ENCODE measurements at places on chromosomes 5 and 9.
A peak's percentile ranks its signal among the peaks of the same experiment; 100 is the strongest.

- no peak for DNase-seq
Observed at GRCh38 chr5:123865641-123866040, 353.7 kb downstream of the CSNK1G3 start.

DNA sequence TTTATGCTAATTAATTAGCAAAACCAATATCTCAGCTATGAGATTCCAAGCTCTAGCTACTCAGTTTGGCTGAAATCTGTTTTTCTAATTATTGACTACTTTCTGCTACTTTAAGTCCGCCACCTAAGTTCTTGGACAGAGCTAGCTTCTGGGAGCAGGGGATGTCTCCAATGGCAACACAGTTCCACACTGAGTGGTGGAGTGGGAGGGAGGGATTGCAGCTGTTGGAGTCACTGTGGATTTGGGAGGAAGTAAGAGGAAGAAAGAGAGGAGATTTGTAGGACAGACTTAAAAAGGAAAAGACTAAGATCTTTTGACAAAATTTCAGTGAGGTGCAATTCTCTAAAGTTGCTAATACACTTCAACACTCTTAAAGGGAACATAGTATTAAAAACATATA, 450.8 kb downstream of the NFIB start:
- no peak for DNase-seq

- DNase-seq: no peak
Observed at GRCh38 chr5:44814761-44815160, 6.0 kb downstream of the MRPS30 start.

DNA sequence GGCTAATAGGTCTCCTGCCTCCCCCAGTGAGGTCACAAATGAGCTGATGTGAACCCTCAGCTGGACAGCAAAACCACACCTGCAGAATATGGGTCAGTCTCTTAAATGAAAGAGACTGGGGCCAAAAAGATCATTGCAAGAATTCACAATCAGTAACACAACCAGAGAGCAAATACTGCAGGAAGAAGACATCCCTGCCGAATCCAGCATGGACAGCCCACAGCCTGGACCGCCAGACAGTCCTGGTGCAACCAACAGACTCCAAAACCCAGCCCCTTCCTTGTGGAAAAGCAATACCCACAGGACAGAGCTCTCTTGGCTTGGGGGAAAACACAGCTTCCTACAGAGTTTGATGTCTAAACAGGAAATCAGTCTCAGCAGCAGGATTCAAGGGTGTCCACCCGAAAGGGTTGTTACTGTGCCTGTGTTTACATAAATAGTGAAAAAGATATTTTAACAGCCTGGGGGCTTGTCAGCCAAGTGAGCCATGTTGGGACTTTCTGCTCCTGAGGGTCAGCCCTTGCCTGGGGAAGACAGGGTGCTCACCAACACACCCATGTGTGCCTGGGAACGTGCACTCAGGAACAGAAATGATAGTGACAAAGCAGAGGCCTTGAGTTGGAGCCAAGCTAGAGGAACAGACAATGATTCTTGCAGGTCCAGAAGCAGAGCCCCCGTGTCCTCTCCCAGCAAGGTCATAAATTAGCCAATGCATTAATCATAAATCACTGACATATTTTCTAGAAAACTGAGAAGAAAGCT, 106.2 kb downstream of the SEMA5A start:
- DNase-seq: no peak

GRCh38 chr5:143342607-143343006, 60.9 kb downstream of the NR3C1 start:
- no peak for DNase-seq

GRCh38 chr5:90022002-90022710, 387.4 kb downstream of the CETN3 start:
- no peak for DNase-seq

DNA sequence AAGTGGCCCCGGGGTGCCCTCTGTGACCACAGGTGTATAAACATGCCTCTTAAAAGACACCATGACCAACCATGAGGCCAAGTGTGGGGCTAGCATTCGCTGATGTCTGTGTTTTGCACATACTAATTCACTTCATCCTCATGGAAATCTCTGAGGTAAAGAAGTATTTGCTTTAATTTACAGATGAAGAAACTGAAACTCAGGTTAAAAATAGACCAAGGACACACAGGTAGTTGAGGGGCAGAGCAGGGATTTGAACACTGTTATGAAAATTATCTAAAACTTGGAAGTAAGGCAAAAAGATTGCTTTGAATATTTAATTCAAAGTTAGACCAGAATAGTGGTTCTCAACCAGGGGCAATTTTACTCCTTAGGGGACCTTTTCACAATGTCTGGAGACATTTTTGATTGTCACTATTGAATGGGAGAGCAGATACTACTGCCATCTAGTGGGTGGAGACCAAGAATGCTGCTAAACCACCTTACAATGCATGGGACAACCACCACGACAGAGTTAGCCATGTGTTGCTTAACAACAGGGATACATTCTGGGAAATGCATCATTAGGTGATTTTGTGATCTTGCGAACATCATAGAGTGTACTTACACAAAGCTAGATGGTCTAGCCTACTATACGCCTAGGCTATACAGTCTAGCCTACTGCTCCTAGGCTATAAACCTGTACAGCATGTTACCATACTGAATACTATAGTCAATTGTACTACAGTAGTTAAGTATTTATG, 8.0 kb upstream of the FXN start:
- DNase-seq: peak; percentile 51

DNA sequence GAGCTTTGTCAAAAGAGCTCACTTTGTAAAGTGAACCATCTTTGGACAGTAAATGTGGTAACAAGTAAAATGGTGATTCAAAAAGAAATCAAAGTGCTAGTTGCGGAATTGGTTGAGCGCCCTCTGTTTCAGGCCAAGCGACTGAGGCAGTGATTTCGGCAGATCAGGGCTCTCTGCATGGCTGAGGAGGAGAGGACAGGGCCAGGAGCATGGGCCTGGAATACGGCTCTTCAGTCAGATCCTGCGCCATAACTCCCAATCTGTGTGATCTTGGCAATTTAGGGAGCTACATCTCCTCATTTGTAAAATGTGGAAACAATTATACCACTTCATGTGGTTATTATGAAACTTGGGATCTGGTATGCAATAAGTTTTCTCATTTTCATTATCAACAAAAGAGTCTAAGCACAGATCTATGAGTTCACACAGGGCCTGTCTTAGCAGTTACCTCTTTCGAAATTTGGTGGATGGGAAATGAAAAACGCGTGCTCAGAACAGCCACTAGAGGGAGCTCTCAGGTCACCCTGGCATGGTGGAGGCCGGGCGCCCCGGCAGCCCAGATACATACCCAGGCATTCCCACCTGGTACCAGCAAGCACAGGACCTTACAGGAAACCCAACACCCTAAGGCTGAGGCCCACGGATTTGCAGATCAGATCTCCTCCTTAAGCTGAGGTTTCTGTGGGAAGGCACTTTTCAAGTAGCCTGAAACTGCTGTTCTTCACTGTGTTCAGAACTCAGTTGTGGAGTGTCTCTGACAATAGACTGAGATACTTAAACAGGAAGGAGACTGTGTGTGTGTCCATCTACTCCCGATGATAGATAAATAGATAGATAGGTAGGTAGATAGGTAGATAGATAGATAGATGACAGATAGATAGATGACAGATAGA, 303.7 kb downstream of the RAB3C start:
- DNase-seq: peak; percentile 82

DNA sequence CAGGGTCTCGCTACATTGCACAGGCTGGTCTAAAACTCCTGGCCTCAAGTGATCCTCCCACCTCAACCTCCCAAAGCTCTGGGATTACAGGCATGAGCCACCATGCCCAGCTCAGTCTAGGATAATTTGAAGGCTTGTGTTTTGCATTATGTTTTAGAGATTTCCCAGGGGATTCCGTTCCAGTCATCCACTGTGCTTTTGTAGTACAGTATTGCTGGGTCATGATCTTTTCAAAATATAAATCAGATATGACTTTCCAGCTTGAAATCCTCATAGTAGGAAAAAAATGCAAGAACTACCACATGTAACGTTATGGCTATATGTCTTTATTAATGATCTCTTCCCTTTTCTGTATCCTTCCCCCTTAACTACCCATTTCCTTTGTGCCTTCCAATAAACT, 338.1 kb downstream of the PRELID2 start:
- no peak for DNase-seq

DNA sequence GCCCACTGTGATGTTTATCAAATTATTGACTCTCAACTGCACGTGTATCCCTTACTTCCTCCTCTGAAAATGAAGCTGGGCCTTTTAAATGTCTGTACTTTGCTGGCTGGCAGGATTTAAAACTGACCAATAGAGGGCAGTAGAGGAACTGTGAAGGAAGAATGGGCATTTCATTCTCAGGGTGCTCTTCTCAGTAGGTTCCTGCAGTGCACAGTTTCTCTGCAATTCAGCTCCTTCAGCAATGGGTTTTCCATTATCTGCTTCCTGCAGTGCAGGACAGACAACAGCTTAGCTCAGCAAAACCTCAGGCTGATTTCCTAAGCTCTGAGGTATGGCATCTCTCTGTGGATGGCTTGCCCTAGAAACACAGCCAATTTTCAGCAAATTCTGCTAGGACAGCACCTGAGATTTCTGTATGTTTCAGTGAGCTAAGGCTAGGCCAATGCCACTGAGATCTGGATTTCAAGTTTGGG, 298.4 kb upstream of the PRDM9 start:
- peak; percentile 56 for DNase-seq

DNA sequence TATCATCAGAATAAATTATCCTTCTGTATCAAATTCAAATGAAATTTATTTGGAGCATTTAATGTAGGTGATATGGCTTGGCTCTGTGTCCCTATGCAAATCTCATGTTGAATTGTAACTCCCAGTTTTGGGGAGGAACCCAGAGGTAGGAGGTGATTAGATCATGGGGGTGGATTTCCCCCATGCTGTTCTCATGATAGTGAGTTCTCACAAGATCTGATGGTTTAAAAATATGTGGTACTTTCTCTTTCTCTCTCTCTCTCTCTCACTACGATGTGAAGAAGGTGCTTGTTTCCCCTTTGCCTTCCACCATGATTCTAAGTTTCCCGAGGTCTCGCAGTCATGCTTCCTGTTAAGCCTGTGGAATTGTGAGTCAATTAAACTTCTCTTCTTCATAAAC, 678.4 kb upstream of the RGMB start:
- peak; percentile 40 for DNase-seq

GRCh38 chr5:169148138-169148740, 152.7 kb downstream of the SLIT3 start:
- DNase-seq: no peak

- DNase-seq: no peak
Observed at GRCh38 chr9:71734950-71735349, 33.4 kb downstream of the CEMIP2 start.

DNA sequence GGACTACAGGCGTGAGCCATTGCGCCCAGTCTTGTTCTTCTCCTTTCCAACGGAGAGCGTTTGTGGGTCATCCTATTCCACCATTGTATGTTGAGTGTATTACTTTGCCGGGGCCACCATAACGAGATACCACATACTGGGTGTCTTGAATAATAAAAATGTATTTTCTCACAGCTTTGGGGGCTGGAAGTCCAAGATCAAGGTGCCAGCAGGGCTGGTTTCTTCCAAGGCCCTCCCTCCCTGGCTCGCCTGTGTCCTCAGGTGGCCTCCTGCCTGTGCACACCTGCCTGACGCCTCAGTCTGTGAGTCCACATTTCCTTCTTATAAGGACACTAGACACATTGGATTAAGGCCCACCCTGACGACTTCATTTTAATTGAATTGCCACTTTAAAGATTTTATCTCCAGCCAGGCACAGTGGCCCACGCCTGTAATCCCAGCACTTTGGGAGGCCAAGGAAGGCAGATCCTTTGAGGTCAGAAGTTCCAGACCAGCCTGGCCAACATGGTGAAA, 175.1 kb downstream of the C9orf50 start:
- no peak for DNase-seq

DNA sequence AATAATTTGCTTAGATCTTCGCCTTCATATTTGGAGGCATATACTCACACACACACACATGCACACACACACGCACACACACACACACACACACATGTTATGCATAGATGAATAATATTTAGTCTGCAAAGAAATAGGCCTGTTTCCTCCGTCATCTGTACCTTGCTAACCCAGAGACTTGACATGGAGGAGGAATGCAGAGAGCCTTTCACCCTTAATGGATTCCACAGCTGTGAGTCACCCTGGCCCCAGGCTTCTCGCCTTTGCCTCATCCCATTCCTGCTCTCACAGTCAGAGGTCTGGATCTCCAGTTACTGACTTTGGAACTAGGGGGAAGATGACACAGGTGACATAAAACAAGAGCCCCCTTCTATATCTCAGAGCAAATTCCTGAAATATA, 29.7 kb downstream of the ZNF462 start:
- DNase-seq: peak; percentile 98

DNA sequence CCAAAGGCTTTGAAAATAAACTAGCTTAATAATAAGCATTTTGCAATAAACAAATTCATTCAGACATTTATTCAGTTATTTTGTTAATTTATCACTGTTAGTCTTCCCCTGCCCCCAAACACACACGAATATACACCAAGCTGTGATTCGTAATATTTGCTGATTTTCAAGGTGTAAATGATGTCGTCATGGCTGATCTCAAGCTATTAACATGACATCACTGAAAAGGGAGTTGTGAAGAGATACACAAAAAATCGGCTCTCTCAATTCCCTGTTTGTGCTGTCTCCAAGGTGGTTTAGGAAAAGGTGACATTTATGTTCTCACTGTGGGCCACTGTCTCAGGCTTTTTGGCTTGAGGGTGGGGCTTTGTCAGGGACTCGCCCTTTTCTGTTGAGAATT, 413.3 kb downstream of the CDH9 start:
- no peak for DNase-seq

DNA sequence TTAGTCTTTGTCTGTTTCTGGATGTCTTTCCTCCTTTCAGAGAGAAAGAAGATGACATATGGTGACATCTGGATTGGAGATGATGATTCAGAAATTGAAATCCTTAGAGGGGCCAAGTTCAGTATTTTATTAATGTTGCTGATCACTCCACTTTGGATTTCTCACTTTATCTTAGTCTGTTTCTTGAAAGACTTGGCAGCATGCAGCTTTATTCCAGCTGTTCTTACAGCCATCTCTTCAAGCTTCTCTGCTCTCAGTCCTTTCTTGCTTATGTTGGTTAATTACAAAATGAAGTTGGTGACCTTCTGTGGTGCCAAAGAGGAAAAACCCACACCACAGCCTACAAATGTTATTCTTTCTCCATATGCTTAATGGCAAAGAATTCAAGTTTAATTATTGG, 62.1 kb downstream of the SNCAIP start:
- DNase-seq: no peak

DNA sequence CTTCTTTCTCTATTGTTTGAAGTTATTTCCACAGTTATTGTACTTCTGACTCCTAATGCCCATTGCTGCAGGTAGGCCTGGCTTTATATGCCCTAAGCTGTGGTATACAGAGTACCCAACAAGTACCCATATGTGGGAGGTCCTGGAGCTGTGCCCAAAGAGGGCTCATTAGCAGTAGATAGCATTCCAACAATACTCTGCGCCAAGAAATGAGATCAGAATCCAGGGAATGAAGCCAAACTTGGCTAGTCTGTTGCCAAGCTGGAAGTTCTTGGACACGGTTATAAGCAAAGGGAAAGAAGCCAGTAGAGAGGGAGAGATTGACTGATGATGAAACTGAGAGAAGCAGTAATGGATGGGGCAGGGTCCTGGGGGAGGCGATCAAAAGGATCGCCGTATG, 29.7 kb upstream of the FAM169A start:
- DNase-seq: peak; percentile 42

Data from iris pigment epithelial cell (primary cell).